ENCODE measurements at places on chromosomes 7 and 10.

GRCh38 chr10:74034301-74034700, 36.4 kb downstream of the VCL start:
- no peak for DNase-seq

DNA sequence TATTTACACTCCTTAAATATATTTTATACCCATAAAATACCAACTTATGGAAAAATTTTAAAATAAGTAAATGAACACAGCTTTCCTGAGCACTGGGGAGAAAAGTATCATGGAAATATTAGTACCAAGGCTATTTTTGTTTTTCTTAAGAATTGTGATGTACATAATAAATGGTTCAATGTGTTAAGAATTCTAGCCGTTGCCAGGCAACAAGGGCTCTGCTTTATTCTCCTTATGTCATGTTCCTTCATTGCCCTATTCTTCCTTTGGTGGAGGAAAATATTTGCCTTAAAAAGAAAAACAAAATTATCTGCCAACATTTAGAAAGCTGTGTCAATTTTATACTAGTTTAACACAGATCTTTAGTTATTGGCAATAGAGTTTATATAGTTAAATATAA, 2.6 kb upstream of the ZPBP start:
- no peak for DNase-seq

- no peak for DNase-seq
Observed at GRCh38 chr10:59258890-59259289, 82.4 kb downstream of the PHYHIPL start.

- DNase-seq: no peak
Observed at GRCh38 chr10:91690996-91691676, 58.3 kb upstream of the PPP1R3C start.
